ENCODE measurements at places on chromosomes 12 and 14. TPM values are rescaled to one million over a fixed set of nuclear protein-coding genes. Genes with fewer than 3 reads are reported as not detected.

DNA sequence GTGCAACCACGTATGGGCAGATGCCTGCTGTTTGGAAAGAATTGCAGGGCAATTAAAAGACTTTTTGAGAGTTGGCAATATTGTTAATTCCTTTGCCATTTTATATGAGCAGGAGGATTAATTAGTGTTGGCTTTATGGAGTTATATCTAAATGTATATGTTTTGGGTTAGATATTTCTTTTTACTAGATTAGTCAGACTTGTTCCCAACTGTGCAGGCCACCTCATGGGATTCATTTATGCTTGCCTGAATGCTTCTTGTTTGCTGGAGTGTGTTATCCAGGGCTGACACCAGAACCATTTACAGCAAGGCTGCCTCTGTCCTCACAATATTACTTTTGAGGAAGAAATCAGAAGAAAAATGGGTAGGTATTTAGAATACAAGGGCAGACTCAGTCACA lies 192.5 kb downstream of the KTN1 start:
- no peak overlapping the region for H3K4me3 ChIP-seq
- no peaks in the 10 kb centered on the region for H3K4me1 ChIP-seq
- no peak for DNase-seq
- H3K27ac ChIP-seq: no peak overlapping the region
- H3K27me3 ChIP-seq: peaks cover 6% of the 10 kb centered on the region

DNA sequence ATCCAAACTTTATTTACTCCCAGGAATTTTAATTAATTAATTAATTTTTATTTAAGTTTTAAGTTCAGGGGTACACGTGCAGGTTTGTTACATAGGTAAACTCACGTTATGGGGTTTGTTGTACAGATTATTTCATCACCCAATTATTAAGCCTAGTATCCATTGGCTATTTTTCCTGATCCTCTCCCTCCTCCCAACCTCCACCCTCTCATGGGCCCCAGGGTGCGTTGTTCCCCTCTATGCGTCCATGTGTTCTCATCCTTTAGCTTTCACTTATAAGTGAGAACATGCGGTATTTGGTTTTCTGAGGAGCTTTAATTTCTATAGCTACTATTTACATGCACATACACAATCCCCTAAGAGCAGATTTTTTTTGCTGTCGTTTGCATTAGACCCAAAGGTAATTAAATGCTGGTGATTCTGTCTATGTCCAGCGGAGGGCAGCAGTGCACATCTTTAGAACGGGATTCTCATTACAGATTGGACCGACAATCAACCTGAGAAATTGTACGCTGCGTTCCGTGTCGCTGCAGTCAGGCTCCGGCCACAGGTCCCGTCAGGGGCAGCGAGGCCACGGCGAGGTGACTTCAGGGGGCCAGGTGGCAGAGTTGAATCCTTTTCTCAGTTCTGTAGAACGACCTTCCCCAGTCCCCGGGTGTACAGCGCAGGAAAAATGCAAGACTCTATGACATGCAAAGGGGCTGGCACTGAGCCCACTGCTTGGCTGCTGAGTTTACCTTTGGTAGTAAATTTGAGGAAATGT lies 11.6 kb downstream of the TMEM30B start:
- H3K27me3 ChIP-seq: peaks cover 57% of the 10 kb centered on the region
- DNase-seq: peak; percentile 70
- H3K4me1 ChIP-seq: peaks cover 5% of the 10 kb centered on the region
- H3K4me3 ChIP-seq: peak overlapping the region; percentile 54
- H3K36me3 ChIP-seq: no peaks in the 10 kb centered on the region

DNA sequence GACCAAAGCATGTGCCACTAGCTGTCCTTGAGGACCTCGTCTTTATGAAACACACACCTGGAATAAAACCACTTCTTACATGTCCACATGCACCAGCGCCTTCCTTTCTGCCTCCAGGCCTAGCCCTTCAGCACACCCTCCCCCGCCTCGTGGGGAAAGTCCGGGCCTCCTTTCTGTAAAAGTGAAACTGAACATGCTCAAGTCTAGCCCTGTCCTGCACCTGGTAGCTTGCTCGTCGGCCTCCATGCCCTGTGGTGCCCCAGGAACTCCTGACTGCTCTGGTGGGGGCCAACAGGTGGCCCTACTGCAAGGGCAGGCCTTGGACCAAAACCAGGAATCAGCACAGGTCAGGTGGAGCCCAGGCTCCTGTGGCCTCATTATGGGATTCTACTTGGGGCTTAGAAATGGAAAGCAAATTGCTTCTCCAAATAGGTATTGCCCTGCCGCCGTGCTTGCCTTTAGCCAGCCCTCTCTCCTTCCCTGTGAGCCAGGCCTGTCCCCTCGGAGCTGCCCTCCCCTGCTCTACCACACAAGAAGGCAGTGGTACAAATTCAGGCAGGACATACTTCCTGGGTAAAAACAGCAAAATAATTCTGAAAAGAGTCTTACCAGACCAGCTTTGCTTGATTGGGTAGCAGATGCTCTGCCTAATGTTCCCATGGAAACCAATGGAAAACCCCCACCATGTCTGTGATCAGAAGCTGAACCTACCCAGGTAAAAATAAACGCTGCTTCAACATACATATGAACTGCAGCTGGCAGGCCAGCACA lies 43.5 kb downstream of the ERH start:
- peak; percentile 57 for DNase-seq
- H3K4me1 ChIP-seq: peaks cover 26% of the 10 kb centered on the region
- peak overlapping the region; percentile 2 for H3K4me3 ChIP-seq
- H3K36me3 ChIP-seq: peaks cover 3% of the 10 kb centered on the region
- peaks cover 2% of the 10 kb centered on the region for H3K27me3 ChIP-seq

- H3K27ac ChIP-seq: no peak overlapping the region
- H3K36me3 ChIP-seq: peaks cover 20% of the 10 kb centered on the region
- peaks cover 10% of the 10 kb centered on the region for H3K27me3 ChIP-seq
- no peak overlapping the region for H3K4me3 ChIP-seq
Measured at GRCh38 chr12:108611884-108612415, 14.1 kb upstream of the TMEM119 start.

DNA sequence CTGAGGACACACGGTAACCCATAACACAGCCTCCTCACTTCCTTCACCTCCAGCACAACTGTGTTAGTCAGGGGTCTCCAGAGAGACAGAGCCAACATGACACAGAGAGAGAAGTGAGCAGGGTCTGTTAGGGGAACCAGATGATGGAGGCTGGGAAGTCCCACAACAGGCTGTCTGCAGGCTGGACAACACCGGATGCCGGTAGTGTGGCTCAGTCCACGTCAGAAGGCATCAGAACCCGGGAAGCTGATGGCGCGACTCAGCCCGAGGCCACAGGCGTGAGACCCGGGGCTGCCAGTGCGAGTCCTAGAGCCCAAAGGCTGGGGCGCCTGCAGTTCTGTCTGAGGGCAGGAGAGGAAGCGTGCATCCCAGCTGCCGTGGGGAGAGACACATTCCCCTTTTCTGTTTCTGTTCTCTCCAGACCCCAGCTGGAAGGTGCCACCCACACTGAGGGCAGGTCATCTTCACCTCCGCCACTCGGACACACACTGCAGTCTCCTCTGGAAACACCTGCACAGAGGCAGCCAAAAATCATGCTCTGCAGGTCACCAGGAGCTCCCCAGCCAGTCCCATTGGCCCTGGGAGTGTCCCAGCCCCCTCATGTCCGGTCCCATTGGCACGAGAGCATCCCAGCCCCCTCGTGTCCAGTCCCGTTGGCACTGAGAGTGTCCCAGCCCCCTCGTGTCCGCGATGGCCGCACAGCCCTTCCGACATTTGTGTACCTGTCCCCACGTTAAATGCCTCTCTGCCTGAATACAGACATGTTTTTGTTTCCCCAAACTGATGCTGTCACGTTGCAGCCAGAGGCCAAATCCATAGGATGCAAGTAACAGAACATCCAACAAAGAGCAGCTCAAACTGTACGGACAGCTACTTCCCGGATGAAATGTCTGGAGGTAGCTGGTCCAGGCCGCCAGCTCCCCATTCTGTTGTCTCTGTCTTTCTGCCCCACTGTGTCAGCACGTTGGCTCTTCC lies 7.9 kb upstream of the FBRSL1 start:
- no peak for DNase-seq
- no peak overlapping the region for H3K27ac ChIP-seq
- H3K4me1 ChIP-seq: peaks cover 10% of the 10 kb centered on the region
- H3K4me3 ChIP-seq: no peak overlapping the region

- peaks cover 6% of the 10 kb centered on the region for H3K4me1 ChIP-seq
- H3K27ac ChIP-seq: no peak overlapping the region
- no peaks in the 10 kb centered on the region for H3K36me3 ChIP-seq
- peaks cover 2% of the 10 kb centered on the region for H3K27me3 ChIP-seq
- no peak for DNase-seq
- no peak overlapping the region for H3K4me3 ChIP-seq
Measured at GRCh38 chr12:90027889-90028634, 319.4 kb upstream of the ATP2B1 start.

- no peaks in the 10 kb centered on the region for H3K27me3 ChIP-seq
- no peak overlapping the region for H3K4me3 ChIP-seq
- peaks cover 6% of the 10 kb centered on the region for H3K4me1 ChIP-seq
- H3K27ac ChIP-seq: no peak overlapping the region
- no peaks in the 10 kb centered on the region for H3K36me3 ChIP-seq
- no peak for DNase-seq
Measured at GRCh38 chr12:42759622-42760273, 170.2 kb upstream of the PRICKLE1 start.

- H3K27ac ChIP-seq: no peak overlapping the region
- no peaks in the 10 kb centered on the region for H3K4me1 ChIP-seq
- DNase-seq: no peak
- no peaks in the 10 kb centered on the region for H3K36me3 ChIP-seq
Measured at GRCh38 chr12:60052483-60052882, 456.7 kb downstream of the SLC16A7 start.

The FAM90A1 gene
- 0.14 TPM for total RNA-seq

The RBMS2 gene
- total RNA-seq: 11.0 TPM

- H3K4me1 ChIP-seq: no peaks in the 10 kb centered on the region
- no peak overlapping the region for H3K4me3 ChIP-seq
- H3K27me3 ChIP-seq: peaks cover 36% of the 10 kb centered on the region
- DNase-seq: no peak
- no peak overlapping the region for H3K27ac ChIP-seq
Measured at GRCh38 chr12:8508223-8508622, 5.1 kb upstream of the CLEC4D start.

- H3K4me1 ChIP-seq: no peaks in the 10 kb centered on the region
- H3K36me3 ChIP-seq: no peaks in the 10 kb centered on the region
- peaks cover 14% of the 10 kb centered on the region for H3K27me3 ChIP-seq
Measured at GRCh38 chr12:53128780-53129569, 25.7 kb downstream of the SOAT2 start.

- H3K27ac ChIP-seq: no peak overlapping the region
- peaks cover 11% of the 10 kb centered on the region for H3K4me1 ChIP-seq
- no peak overlapping the region for H3K4me3 ChIP-seq
- no peak for DNase-seq
Measured at GRCh38 chr14:39395555-39396254, 36.5 kb downstream of the FBXO33 start.

- H3K27me3 ChIP-seq: no peaks in the 10 kb centered on the region
- peaks cover 6% of the 10 kb centered on the region for H3K36me3 ChIP-seq
- H3K27ac ChIP-seq: no peak overlapping the region
- H3K4me1 ChIP-seq: no peaks in the 10 kb centered on the region
Measured at GRCh38 chr14:105465209-105466031, 9.2 kb upstream of the CRIP2 start.

The RTL1 gene
- not detected for total RNA-seq

- no peak overlapping the region for H3K4me3 ChIP-seq
- no peak overlapping the region for H3K27ac ChIP-seq
- DNase-seq: no peak
- H3K27me3 ChIP-seq: no peaks in the 10 kb centered on the region
Measured at GRCh38 chr12:71195338-71195896, 37.6 kb upstream of the TSPAN8 start.

DNA sequence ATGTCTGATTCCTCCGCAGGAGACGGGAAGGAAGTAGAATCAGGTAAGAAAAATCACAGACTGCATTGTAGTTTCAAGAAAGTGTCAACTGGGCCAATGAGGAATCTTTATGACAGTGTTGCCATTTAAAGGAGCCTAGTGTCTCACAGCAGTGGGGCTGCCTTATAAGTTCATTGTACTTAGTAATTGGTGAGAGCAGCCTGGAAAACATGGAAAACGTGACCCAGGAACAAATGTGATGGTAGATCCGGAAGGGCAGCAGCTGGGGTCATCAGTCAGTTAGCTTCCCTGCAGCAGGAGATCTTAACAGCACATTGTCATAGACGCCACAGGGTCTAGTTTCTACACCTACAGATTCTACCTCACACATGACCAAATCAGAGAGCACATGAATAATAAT lies 630.0 kb upstream of the LMO3 start:
- no peak for DNase-seq
- H3K36me3 ChIP-seq: no peaks in the 10 kb centered on the region
- H3K27me3 ChIP-seq: no peaks in the 10 kb centered on the region

DNA sequence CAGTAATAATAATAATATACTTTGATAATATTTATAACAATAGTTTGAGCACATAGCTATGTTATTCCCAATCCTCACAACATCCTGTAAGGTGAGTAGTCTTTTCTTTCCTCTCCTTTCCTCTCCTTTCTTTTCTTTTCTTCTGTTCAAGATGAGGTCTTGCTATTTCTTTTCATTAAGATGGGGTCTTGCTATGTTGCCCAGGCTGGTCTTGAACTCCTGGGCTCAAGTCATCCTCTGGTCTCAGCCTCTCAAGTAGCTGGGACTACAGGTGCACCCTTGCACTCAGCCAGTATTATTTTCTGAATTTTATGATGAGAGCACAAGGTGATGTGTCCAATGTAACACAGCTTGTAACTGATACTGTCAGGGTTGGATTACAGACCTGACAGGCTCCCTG lies 134.6 kb downstream of the OTOGL start:
- no peak for DNase-seq
- H3K27me3 ChIP-seq: no peaks in the 10 kb centered on the region
- no peaks in the 10 kb centered on the region for H3K4me1 ChIP-seq
- H3K36me3 ChIP-seq: no peaks in the 10 kb centered on the region

- no peak overlapping the region for H3K27ac ChIP-seq
- no peak overlapping the region for H3K4me3 ChIP-seq
- no peaks in the 10 kb centered on the region for H3K36me3 ChIP-seq
- H3K4me1 ChIP-seq: no peaks in the 10 kb centered on the region
Measured at GRCh38 chr14:87815121-87815520, 177.9 kb downstream of the GALC start.

DNA sequence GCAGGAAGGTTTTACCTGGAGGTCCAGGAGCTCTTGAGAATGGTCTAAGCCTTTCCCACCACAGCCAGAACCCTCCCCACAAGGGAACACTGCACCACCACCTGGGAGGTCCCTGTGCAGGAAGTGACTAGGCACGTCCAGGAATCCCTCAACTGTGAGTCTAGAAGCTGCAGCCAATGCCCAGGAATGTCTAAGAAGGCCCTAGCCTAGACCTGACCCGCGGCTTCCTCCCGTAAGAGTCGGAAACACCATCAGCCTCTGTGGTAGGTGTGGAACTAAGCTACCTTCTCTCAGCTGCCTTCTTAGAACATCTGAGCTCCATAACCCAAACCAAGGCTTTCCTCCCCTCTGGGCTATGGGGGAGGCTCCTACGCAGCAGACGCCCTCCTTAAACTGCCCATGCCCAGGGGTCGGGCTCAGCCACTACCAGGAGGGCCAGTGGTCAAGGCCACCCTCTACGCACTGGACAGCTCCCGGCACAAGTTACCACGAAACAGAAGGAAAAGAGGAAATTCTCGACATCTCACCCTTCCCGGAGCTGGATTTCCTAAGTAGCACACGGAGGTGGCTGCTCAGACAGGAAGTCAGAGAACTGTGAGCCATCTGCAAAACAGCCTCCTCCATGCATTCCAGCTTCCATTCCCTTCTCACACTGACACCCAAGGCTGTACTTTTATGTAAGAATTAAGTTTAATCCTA lies 25.5 kb downstream of the ZFYVE21 start:
- H3K27ac ChIP-seq: no peak overlapping the region
- H3K27me3 ChIP-seq: no peaks in the 10 kb centered on the region
- H3K4me1 ChIP-seq: no peaks in the 10 kb centered on the region
- no peak for DNase-seq
- no peak overlapping the region for H3K4me3 ChIP-seq

The CPM gene
- 49.7 TPM for total RNA-seq

The OR6C2 gene
- total RNA-seq: not detected

The RNASE7 gene
- not detected for total RNA-seq

The TC2N gene
- 19.9 TPM for total RNA-seq
